ENCODE measurements at places on chromosomes 1 and 21. TPM values are rescaled to one million over a fixed set of nuclear protein-coding genes. Genes with fewer than 3 reads are reported as not detected.
A peak's percentile ranks its signal among the peaks of the same experiment; 100 is the strongest.

- DNase-seq: no peak
Measured at GRCh38 chr1:201395936-201396335, 3.2 kb downstream of the LAD1 start.

GRCh38 chr21:46357335-46357604 lies 33.3 kb downstream of the PCNT start:
- DNase-seq: no peak

GPR25 gene
- not detected for total RNA-seq

DNA sequence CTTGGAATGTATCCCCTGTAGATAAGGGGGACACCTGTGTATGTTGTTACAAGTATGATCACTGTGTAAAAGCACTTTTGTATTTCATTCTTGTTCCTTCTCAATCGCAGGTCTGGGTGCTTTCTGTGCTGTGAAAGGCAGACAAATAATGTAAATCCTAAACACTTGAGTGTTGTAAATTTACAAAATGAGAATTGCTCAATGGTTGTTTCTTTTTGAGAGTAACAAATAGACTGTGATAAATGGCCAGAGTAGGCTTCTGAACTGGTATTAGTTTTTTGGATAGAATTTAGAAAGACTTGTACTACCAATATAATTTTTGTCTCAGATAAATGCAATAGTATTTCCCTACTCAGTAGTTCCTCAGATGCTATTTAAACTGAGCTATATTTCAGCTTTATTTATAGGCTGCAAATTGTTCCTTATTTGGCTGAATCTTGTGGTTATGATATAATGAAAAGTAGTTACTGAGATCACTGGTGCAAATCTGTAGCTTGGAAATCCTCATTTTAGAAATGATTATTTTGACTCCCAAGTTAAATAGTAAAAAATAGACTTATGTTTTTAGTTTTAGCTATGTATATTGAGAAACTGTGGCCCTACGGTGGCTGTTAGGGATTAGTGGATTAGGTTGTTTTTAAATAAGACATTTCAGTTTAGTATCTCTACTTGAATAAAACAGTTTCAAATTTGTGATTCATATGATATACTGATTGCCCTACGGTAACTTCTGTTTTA lies 9.2 kb downstream of the BACH1 start:
- no peak for DNase-seq

GRCh38 chr1:102733491-102734236 lies 374.7 kb downstream of the COL11A1 start:
- DNase-seq: no peak

GRCh38 chr1:81477710-81478109 lies 323.0 kb upstream of the ADGRL2 start:
- DNase-seq: no peak

- peak; percentile 94 for DNase-seq
Measured at GRCh38 chr1:195591917-195592672, 1016.1 kb downstream of the KCNT2 start.

DNA sequence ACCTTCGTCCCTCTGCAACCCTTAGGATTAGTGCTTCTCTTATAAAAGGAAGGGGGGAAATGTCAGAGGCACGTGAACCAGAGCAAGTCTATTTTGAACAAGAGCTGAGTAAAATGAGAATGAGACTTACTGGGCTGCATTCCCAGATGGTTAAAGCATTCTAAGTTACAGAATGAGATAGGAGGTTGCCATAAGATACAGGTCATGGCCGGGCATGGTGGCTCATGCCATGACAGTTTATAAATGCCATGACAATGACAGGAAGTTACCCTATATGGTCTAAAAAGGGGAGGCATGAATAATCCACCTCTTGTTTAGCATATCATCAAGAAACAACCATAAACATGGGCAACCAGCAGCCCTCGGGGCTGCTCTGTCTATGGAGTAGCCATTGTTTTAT lies 2.5 kb upstream of the AQP10 start:
- DNase-seq: no peak

- no peak for DNase-seq
Measured at GRCh38 chr1:234918961-234919761, 209.5 kb downstream of the TOMM20 start.

DNA sequence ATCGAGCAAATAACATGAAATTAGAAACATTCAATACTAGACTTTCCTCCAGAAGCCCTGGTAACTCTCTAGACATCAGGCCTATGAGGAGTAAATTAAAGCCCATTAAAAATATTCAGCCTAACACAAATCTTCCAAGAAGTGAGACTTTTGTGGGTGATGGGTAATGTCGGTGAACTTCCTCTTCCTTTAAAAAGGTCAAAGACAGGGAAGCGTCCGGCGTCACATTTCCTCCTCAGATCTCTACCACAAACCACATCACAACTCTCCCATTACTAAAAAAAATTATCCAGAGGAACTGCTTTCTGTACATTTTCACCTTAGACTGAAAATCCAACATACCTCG lies 1.4 kb downstream of the EIF4G3 start:
- peak; percentile 34 for DNase-seq

GRCh38 chr1:226974544-226975258 lies 34.6 kb downstream of the COQ8A start:
- DNase-seq: no peak

GRCh38 chr1:230415405-230416132 lies 10.6 kb downstream of the PGBD5 start:
- no peak for DNase-seq

IVL gene
- total RNA-seq: not detected

UTS2 gene
- not detected for total RNA-seq

- no peak for DNase-seq
Measured at GRCh38 chr21:28761674-28762356, 230.9 kb downstream of the LTN1 start.

GRCh38 chr1:191134796-191135195 lies 657.1 kb upstream of the BRINP3 start:
- no peak for DNase-seq

GRCh38 chr1:52159033-52159789 lies 17.3 kb downstream of the ZFYVE9 start:
- DNase-seq: no peak

- DNase-seq: no peak
Measured at GRCh38 chr1:117166076-117166475, 44.5 kb upstream of the TRIM45 start.

IGSF21 gene
- not detected for total RNA-seq

- DNase-seq: no peak
Measured at GRCh38 chr1:185526344-185527307, 207.6 kb upstream of the HMCN1 start.

DNA sequence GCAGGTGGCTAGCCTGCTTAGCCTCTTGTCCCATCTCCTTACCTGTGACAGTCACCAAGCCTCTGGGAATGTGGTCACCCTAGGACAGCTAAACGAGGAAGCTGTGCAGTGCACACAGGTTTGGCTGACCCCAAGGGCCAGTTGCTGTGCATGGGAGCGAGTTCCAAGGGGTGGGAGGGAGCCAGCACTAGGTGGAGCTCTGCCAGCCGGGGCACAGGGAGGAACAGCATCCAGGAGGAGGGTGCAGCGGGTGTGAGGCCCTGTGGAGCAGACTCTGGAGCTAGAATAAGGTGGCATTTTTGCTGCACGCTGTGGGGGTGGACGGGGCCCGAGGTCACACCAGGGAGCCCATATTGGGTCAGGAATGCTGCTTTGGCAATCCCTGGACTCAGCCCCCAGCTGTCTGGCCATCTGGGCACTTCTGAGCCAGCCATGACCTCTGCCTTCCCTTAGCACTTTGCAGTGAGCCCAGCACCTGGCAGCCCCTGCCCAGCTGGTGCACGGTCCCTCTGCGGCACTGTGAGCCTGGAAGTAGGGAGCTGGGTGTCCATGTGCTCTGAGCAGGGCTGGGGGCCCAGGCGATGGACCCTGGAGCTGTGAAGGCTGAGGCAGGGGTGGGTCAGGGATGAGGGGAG lies 8.7 kb downstream of the PDXK start:
- peak; percentile 22 for DNase-seq

DNA sequence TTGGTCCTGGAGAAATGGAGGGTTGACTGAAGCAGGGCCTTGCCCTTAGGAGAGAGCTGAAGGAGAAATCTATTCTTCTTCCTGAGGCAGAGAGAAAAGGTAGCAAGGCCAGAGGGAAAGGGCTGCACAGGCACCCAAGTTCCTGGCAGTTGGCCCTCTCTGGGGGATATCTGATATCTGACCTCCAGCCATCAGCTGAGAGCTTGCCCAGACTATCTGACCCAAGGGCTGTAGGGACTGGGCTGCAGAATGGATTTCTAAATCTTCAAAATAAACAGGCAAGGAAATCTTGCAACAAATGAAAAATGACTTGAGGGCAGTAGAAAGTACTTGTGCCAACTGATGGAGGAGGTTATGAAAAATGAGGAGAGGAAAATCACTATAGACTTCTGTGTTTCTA lies 498 bp upstream of the CLCA2 start:
- DNase-seq: no peak

DNA sequence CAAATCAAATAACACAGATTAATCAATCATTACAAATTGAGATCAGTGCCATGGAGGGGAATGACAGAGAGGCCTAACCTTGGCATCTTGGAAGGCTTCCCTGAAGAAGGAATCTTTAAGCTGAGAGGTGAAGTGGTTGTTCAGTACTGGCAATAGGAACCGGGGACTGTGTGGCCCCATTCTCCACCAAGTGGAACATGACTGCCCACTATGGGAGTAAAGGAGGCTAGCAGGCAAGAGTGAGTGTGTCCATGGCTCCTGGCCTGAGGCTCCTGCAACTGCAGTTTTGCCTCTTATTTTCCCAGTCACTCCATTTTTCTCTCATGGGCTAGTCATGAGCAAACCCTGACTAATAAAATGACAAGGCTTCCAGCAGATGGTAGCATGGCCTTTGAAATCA lies 112.2 kb upstream of the GJB5 start:
- no peak for DNase-seq

DNA sequence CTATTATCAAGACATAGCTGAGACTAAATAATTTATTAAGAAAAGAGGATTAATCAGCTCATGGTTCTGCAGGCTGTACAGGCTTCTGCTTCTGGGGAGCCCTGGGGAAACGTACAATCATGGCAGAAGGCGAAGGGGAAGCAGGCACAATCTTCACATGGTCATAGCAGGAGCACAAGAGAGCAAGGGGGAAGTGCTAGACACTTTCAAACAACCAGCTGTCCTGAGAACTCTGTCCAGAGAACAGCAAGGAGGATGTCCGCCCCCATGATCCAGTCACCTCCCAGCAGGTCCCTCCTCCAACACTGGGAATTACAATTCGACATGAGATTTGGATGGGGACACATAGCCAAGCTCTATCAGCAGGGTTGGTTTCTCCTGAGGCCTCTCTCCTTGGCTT lies 10.3 kb upstream of the SLC45A1 start:
- no peak for DNase-seq

OR2L5 gene
- not detected for total RNA-seq

- DNase-seq: no peak
Measured at GRCh38 chr1:3814065-3814464, 17.8 kb upstream of the LRRC47 start.

GRCh38 chr1:223512057-223512456 lies 118.8 kb downstream of the CCDC185 start:
- no peak for DNase-seq

MX1 gene
- total RNA-seq: 3.6 TPM

- peak; percentile 19 for DNase-seq
Measured at GRCh38 chr1:229342656-229343569, at the start of gene CCSAP. CCSAP (minus strand) TSS chr1:229343047; CDS start chr1:229342465, 582 bp downstream.

- DNase-seq: peak; percentile 26
Measured at GRCh38 chr1:11806307-11806936, 431 bp downstream of the CLCN6 start.

DNA sequence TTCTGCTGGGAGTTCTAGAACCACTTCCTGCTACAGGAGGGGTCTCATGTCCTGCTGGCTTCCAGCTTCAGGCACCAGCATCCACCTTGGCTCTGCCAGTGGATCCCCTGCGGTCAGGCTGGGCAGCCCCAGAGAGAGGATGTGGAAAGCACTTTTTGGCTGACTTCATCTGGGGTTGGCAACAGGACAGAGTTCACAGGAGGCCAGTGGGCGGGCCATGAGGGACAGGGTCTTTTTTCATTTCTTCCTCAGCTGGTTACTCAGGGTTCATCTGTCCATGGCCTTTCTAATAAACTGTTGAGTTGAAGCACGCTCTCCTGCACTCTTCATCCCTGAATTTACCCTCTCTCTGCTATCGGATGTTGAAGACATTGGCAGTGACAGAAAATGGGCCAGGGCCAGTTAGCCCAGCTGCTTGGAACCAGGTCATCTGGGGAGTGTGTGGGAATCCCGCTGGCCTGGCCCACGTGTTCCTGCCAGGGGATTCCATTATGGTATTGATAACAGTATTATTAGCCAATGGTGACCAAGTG lies 45.2 kb downstream of the RPS6KA1 start:
- DNase-seq: no peak

DNA sequence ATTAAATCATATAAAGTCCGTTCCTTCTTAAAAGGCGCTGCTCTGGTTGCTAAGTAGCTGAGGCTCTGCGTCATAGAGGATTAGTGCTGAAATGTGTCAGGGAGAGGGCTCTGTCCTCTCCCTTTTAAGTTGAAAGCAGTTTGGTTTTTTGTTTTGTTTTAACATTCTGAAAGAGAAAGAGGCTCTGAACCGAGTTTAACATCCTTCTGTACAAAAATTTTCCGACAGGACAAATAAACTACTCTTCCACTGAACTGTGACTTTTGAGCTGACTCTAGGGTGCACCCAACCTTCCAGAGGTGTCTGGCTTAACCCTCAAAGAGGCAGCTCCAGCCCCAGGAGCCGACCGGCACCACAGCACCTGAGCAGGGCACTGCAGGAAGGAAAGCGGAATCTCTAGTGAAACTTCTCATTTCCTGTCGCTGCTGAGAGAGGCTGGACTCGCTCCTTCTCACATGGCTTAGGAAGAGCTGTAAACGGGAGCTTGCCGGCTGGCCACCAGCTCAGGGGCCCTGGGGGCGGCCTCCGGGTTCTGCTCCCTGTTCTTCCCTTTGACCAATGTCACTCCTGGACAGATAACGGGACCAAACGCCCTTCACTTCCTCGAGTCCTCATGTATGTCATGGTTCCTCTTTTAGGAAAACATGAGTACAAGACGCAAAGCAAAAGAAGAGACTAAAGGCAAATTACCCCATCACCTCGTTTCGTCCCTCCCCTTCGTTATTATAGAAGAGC lies 1.2 kb downstream of the VAV3 start:
- no peak for DNase-seq
